ENCODE measurements at places on chromosomes 7 and 10. TPM values are rescaled to one million over a fixed set of nuclear protein-coding genes. Genes with fewer than 3 reads are reported as not detected.

Gene THSD7A
- not detected for polyA plus RNA-seq

Gene ATRNL1
- polyA plus RNA-seq: not detected

Gene SOSTDC1
- polyA plus RNA-seq: not detected

Gene EN2
- polyA plus RNA-seq: not detected

Gene STK31
- polyA plus RNA-seq: not detected

DNA sequence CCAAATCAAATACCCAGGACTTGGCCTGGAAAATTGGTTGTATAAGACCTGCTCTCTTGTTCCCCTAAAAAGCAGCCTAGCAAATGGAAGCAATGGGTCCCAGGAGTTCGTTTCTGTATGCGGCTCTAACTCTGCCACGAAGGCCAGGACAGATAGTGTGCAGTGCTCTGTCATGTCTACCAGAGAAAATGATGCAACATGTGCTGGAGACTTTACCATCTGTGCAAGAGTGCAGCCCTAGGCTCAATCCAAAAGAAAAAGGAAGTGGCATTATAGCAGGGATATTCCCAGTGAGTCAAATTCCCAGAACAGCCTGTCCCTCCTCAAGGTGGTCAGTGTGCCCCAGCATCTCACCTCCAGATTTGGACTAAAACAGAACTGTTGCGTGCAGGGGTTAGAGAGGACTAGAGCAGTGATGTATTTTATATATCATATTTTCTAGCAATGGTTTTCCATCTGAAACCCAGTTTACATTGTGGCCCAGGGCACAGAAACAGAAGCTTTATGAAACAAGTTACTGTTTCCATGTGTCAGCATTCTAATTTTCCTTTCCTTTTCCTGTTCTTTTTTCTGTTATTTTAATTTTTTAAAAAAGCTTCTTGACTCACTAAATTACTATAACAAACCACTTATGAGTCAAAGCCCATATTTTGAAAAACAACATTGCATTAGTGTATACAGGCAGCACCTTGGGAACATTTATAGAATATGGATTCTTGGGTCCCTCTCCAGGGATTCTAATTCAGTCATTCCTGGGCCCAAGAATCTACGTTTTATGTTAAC lies 311.2 kb downstream of the RNLS start:
- no peak for DNase-seq

- no peak for DNase-seq
These were observed 206.3 kb upstream of the FZD8 start for GRCh38 chr10:35848412-35848811.

DNA sequence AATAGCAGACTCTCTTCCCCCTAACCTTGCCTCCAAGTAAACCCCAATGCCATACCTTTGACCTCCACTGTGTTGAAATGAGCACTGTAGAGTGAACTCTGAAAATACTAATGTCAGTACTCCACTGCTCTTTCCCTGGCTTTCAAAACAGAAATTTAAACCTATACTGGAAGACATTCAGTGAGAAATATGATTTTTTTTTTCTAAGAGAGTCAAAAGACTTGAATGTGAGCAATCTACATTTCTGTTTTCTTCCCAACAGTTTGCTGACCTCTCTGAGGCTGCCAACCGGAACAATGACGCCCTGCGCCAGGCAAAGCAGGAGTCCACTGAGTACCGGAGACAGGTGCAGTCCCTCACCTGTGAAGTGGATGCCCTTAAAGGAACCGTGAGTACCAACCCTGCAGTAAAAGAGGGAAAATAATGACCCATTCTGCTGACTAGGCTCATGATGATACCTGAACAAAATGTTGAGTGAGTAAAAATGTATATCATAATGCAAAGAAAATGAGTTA lies 6.4 kb downstream of the VIM start:
- DNase-seq: no peak

GRCh38 chr7:35280902-35281301 lies 27.0 kb upstream of the TBX20 start:
- DNase-seq: no peak

DNA sequence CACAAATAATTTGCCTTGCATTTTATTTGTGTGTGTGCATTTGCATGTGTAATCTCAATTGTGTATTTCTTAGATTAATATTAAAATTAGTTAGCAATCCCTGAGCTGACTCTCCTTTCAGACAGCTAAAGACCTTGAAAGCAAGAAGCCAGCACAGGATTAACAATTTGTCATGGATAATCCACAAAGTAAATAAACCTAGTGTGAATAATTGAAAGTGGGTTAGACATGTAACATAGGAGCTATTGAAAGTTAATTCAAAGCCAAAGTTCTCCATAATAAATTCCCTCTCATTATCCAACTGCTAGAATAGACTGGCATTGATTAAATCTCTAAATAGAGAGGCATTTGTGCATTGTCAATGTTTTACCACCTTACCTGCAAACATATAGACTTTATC lies 326.1 kb downstream of the PLXDC2 start:
- DNase-seq: no peak

DNA sequence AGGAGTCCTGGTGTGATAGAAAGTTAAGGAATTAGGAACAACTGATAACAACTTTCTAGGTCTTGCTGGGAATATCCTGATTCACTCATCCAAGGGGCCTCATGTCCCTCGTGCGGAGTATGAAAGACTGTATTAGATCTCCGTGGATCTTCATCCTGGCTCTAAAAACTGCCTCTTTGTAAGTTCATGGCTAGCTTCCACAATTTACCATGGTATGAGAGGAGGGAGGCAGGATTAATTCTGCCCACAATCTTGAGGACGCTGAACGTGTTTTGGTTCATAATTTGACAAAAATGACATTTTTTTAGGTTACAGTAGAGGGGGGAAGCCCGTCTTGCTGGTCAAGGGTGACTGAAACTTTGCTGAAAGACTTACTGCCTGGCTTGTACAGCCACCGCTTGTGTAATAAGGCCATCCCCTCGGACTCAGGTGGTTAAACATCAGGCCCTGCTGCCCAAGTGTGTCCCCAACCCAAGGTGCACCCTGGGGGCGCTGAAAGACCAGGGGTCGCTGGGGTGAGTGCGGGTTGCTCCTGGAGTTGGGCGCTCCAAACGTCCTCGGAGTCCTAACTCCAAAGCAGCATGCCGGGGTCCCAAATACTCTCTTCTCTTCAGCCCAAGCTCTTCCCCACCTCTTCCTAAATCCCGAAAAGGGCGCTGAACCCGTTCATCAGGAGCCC lies 733 bp downstream of the HIBADH start:
- peak; percentile 11 for DNase-seq

GRCh38 chr10:90777621-90778020 lies 80.2 kb downstream of the HTR7 start:
- DNase-seq: no peak

DNA sequence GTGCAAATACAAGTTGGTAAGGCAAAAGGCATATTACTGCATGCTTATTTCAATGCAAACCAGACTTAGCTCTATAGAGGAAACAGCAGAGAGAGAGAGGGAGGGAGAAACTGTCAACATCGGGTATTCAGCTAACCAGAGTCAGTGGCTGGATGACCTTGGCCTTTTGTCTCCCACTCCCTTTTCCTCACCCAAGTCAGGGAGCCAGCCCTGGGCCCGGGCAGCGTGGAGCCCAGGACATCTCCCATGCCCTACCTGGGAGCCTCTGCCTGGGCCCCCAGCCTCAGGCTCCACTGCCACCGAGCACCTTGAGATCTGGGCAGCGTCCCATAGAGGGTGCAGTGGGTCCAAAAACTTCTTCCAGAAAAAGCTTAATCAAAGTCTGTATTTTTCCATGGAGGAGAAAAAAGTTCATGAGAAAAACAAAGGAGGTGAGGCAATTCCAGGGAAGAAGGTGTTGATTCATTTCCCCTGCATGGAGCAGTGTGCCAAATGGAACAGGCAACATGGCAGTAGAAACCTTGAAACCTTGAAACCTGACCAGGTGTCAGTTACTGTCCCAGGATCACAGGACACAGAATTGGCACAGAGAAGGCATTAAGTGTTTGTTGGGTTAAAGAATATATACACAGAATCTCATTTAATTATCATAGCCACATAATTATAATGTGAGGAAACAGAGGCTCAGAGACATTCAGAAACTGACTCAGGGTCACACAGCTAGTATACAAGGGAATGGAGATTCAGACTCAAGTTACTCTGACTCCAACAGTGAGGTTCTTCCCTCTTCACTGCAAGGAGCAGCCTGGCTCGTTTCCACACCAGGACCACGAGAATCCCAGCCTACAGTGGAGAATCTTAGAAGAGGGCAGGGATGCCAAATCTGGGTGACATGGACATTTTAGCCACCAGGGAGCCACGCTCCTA lies 5.8 kb upstream of the NCOA4 start:
- no peak for DNase-seq
